ENCODE measurements at places on chromosomes 12 and 14.

DNA sequence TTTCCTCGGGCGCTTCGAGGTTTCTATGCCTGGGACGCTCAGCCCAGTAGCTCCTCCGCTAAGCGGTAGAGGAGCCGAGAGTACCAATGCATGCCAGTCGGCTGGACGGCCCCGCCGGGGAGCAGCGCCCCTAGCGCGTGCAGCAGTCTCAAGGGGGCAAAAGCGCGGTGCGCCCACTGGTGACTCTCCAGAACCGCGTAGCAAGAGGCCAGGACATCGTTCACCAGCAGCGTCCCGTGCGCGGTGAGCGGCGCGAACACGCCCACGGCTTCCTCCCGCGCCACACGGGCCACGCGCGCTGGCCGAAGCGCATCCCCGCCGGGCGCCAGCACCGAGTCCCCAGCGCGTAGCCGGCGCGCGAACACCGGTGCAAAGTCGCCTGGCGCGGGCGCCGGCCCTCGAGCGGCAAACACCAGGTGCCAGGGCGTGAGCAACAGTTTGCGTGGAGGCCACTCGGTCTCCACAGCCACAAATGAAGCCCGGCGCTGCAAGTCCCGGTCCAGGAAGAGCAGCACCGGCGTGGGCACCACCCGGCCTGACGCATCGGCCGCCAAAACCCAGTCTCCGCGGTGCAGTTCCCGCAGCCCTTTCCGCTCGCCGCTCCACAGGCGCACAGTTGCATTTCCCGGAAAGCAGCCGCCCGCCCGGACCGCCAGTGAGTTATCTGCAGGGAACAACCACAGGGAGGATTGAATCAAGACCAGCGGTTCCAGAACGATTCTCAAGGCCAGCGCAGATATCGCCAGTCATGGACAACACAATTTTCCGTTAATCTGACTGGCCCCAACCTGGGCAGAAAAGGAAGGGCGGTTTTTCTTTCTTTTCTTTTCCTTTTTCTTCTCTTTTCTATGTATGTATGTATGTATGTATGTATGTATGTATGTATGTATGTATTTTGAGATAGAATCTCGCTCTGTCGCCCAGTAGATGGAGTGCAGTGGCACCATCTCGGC lies 4.5 kb downstream of the DHH start:
- no peak for DNase-seq

- DNase-seq: no peak
Observed at GRCh38 chr12:88633312-88633711, 53.0 kb upstream of the KITLG start.

DNA sequence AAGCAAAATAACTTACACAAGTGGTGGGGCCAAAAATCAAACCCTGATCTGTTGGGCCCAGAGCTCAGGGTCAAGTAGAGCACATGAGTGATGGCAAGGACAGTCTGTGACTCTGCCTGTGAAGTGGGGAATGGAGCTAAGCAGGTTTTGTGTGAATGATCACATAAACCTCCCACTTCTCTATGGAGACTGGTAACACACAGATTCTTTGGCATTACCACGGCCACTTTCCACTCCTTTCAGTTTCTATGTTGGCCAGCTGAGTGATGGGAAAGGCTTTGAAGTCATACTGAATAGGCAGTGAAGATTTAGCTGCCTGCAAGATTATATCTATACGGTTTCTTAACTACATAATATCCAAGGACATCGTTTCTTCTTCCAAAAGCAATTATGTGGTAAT lies 97.9 kb downstream of the ARMH4 start:
- DNase-seq: no peak

GRCh38 chr12:120574106-120574505 lies 7.1 kb downstream of the POP5 start:
- no peak for DNase-seq

GRCh38 chr14:95538801-95539509 lies 4.1 kb downstream of the GLRX5 start:
- DNase-seq: no peak

- DNase-seq: no peak
Observed at GRCh38 chr12:27253347-27253746, 9.3 kb downstream of the STK38L start.

DNA sequence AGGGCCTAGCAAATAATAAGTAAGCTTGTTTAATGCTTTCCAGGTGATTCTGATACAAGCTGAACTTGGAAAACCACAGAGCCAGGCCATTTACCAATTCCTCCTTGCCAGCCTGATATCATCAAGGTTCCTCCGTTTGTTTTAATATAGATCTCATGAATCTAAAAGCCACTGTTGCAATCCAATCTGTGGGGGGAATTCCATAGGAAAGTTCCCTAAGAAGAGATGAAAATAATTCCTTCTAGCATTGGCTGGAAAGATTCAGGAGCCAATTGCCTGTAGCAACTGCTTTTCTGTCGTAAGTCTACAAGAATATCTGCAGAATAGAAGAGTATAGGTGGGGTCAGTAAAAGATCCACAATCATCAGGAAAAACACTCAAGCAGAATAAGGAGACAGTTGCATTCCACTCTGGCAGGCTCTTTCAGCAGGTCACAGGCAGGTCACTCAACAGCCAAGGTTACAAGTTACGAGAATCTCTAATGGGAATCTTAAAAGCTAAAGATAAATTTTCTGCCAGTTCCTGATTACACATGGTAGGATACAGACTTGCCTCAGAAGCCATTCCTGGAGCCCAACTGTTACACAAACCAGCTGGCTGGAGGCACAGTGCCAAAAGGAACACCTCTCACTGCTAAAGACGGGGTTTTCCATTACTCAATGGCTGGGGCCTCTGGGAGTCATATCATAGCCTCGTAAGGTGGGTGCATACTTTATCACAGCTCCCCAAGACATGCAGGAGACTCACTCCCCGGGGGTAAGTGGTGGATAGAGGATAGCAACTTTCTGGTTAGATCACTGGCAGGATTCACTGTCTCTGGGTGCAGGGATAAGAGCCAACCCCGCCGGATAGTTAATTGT lies 43.6 kb downstream of the FGD6 start:
- no peak for DNase-seq

DNA sequence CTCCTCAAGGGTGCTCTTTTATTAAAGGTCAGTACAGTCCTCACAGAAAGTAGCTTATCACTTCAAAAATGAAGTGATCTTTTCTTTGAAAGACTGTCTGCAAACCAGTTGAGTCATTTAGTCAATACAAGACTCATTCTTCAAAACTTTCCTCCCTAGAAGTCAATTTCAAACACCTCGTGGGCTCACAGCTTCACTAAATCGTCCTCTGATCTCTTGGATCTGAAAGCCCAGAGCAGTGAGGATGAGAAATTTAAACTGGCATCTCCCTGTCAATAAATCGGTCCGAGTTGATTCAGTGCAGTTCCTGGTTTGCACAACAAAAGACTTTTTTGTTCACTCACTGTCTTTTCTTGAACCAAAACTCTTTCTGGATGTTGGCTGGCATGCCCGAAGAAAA lies 44.5 kb downstream of the NUAK1 start:
- no peak for DNase-seq

DNA sequence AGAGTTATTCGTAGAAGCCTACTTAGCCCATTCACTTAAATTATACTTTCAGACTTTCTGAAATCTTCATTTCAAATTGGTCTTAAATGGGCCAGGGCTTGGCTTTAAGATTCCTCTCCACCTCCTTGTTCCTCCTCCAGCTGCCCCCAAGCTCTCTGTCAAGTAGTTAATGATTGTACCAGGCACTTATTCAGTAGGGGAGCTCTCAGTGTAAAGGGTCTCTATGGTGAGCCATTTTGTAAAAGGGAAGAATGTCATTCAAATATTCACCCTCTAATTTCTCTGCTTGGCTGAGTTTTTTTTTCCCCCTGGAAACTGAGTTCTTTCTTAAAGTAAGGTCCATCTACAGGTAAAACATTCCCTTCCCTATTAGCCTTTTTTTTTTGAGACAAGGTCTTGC lies 96.6 kb downstream of the SUDS3 start:
- no peak for DNase-seq

- DNase-seq: no peak
Observed at GRCh38 chr12:92132288-92132687, 13.4 kb downstream of the BTG1 start.

- no peak for DNase-seq
Observed at GRCh38 chr12:7351177-7351576, 47.3 kb downstream of the ACSM4 start.

DNA sequence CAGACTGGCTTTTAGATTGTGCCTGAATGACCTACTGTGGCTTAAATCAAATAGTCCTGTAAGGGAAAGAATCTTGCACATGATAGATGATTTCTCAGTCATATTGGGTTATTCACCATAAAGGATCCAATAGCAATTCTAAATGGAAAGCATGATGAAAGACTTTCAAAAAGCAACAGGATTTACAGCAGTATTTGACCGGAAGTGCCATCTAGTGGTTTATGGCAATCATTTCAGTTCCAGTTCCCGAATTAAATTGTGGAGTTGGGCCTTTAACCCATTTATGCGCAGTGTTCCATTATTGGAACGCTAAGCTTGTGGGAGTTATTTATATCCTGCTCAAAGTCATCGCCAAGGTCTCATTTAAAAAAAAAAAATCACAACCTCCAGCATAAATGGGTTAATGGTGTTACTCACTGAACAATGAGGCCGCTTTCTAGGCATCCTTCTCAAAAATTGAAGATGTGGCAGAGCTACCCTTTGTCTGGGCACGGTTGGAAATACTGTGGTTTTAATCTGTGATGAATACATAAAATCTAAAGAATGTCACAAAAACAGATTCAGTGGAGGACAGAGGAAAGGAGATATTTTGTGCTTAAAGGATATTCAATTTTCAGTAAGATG lies 60.8 kb upstream of the REP15 start:
- no peak for DNase-seq

DNA sequence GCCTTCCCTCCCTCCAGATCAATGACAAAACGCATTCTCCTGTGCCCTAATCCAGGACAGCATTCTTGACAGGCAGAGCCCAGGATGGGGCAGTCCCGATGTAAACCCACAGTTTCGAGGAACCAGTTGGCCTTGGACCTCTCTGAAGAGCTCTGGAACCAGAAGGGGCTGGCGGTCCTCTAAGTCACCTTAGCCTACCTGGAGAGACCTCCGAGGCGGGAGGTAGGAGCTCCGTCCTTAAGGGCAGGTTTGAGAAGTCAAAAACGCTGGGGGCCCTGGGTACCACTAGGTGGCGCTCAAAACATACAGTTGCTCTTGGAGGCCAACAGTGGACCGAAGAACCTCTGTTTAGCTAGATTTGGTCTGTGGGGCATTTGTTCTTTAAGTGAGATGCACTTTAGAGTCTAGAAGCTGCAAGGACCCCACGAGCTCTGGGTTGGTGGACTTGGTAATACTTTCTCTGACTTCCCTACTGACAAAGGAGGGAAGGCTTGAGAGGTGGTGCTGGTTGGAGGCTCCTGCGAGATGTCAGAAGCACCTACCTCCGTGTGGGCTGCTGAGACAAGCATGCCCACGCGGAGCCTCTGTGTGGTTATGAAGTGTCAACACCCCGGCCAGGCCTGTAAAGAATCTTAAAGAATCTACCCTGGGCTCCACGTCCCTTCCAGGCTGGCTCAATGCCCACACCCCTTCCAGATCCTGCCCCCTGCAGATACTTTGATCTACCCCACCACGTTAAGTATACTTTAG lies 74.8 kb upstream of the CHST11 start:
- no peak for DNase-seq

DNA sequence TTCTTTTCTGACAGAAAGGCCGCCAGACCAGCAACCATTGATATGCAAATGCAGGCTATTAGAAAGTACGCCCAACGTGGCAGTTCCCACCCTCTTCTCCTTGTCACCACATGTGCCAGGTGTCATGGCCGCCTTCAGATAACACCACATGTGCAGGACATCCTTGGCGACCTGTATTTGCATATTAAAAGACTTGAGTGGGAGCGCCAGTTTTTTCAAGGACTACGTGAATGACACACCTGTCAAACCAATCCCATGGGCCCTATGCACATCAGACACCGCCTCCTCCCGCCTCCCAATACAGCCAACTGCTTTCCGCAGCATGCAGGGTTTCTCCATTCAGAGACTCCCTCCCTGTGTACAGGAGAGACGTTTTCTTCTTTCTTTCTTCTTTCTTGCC lies 318.6 kb upstream of the FAR2 start:
- DNase-seq: no peak

GRCh38 chr12:124759841-124760503 lies 103.7 kb downstream of the SCARB1 start:
- no peak for DNase-seq

DNA sequence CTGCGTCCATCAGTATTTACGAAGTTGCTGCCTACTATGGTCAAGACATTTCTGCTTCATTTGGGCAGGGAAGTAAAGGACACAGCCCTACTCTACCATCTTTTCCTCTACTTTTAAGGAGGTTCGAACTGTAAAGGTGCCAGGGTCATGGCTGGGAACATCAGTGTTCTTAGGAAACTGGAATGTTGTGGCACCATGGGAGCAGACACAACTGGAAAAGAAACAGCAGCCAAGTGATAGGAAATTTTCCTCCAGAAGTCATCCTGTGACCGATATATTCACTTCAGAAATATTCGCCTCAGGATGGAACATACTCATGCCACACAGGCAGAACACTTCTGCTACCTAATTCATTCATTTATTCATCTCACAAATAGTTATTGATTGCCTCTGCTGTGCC lies 104.4 kb downstream of the ETV6 start:
- no peak for DNase-seq

DNA sequence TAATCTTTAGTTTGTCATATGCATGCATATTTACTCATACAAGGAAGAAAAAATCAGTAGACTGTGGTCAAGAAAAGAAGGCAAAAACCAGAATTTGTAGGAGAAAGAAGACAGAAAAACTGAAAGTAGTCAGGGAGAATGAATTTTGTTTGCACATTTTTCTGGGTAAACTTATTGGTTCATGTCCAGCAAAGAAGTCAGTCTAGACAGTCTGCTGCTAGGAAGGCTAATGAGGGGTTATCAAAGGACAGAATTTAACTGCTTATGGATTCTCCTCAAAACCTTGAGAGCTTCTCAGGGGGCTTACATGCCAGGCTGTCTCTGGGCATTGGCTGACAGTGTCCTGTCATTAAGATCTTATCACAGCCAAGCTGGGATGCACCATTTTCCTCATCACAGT lies 293.9 kb downstream of the RPAP3 start:
- no peak for DNase-seq

GRCh38 chr12:118448341-118448740 lies 72.0 kb downstream of the SUDS3 start:
- DNase-seq: no peak

GRCh38 chr14:85319101-85319500 lies 210.8 kb upstream of the FLRT2 start:
- DNase-seq: no peak

DNA sequence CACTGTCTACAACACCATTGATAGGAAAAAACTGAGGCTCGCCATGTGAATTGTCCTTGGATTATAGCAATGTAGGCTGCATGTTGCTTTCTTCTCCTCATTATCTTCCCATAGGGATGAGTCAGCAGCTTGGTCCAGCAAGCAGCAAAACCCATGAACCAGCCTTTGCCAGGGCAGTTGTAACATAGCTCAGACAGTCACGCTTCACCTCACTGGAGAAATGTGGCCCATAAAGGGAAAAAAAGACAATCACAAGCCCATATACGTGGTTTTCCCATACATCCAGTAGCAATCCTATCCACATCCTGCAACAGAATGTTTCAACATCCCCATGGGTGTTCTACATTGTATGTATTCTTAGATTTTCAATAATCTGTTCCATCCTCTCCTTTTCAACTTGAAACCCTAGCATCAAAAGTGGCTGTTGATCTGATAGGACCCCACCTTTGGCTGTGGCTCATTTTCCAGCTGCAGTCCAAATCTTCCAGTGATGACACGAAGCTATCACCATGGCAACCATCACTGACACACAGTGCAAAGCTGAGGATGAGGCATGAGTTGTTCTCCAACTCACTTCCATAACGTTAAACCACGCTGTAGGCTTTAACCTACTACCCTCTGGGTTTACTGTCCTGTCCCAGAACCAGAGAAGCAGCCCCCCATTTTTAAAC lies 34.0 kb downstream of the GRIN2B start:
- no peak for DNase-seq

- no peak for DNase-seq
Observed at GRCh38 chr12:67786086-67786485, 137.5 kb downstream of the DYRK2 start.
